ENCODE measurements at places on chromosomes 6 and 20.

DNA sequence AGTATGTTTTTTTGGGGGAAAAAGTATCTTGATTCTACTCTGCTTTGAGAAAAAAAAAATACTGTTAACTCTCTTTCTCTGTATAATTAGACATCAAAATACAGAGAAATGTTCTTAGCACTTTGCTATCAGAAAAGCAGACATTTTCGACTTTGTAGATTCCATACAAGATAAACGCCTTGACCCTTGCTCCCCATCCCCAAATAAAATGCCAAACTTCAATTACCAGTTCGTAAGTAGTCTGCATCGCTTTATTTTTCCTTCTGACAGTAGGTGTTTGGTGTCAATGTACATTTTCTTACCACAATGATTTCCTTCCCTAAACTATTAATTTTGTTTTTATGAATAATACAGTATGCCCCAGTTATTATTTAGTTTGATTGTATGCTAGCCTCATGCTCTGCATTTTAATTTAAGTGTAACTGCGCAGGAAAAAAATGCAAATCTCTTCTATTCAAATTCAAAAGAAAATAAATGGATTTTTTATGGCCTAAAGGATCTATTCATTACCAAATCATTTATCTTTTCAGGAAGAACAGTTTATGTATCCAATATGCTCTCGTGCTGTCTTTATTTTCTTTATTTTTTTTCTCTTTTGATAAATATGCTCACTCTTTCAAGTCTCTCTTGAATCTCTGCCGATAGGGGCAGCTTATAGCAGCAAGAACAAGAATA is 84.8 kb upstream of the ZNF217 start:
- H3K27ac ChIP-seq, result no peak overlapping the region
- H3K4me1 ChIP-seq, result peaks cover 8% of the 10 kb centered on the region
- H3K27me3 ChIP-seq, result no peaks in the 10 kb centered on the region
- no peaks in the 10 kb centered on the region for H3K36me3 ChIP-seq

DNA sequence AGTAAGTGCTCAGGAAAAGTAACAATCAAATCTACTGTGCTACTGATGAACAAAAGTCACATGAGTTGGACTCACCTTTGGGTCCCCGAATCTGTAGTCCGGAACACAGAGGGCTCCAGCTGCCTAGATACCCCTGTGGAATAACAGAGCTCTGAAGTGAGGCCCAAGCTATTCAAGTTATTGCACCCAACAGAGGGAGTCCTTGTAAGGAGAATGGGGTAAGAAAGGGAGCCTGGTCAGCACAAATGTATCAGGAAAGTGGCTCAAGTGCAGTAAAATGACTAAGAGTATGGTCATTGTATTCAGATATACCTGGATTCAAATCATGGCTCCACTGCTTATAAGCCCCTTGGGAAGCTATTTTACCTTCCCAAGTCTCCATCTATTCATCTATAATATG is 20.9 kb downstream of the EDN1 start:
- no peaks in the 10 kb centered on the region for H3K27me3 ChIP-seq
- H3K4me3 ChIP-seq, result no peak overlapping the region
- no peaks in the 10 kb centered on the region for H3K36me3 ChIP-seq

DNA sequence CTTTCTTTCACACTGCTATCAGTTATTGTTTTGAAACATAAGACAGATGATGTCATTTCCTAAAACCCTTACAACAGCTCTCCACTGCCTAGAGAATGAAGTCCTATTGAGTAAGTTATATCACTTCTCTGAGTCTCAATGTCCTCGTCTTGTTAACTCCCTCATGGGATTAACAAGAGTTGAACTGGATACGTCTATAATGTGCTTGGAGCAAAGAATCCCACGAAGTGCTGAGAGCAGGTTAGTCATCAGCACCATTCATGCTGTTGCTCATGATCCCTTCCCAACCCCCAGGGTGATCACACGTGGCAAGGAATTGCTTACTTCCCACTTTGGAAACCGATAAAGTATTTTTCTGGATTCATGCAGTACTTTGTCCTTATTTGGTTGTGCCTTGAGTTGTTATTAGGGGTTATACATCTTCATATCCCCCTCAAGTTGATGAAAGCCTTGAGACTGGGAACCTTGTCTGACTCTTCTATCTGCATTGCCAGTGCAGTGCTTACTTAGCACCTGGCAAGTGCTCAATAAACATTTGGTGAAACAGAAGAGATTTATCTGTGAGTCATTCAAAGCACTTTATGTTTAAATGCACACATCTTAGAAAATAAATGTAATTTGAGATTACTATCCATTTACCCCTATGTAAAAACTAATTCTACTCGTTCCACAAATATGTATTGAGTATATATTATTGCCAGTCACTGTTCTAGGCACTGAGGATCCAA is 487.5 kb downstream of the EPM2A start:
- H3K4me1 ChIP-seq, result no peaks in the 10 kb centered on the region
- H3K4me3 ChIP-seq, result no peak overlapping the region

DNA sequence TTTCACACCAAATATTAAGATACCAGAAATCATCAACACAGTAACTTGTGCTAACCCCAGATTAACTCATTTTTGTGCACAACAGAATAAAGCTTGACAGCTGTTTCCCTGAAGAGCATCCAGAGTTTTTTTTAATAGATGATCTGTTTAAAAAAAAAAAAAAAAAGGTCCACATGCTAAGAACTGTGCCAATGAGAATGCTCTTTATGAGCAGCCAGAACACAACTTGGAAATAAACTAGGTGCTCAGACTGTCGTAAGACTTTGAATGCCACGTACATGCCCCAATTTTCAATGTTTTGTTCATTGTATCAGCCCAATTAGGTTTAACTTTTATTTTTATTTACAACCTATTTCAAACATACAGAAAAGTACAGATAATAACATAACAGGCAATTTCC is 47.3 kb downstream of the STAU1 start:
- H3K27me3 ChIP-seq, result no peaks in the 10 kb centered on the region
- H3K4me1 ChIP-seq, result no peaks in the 10 kb centered on the region
- no peak overlapping the region for H3K27ac ChIP-seq
- no peak overlapping the region for H3K4me3 ChIP-seq

GRCh38 chr20:57996465-57996864 is 232.0 kb downstream of the ANKRD60 start:
- H3K27ac ChIP-seq, result no peak overlapping the region
- H3K27me3 ChIP-seq, result no peaks in the 10 kb centered on the region
- H3K4me1 ChIP-seq, result peaks cover 5% of the 10 kb centered on the region
- H3K36me3 ChIP-seq, result no peaks in the 10 kb centered on the region
- no peak overlapping the region for H3K4me3 ChIP-seq

Measured in H1 (cell line).